NCI-H1092 (cell line): ENCODE measurements at places on chromosomes 4 and X.

GRCh38 chrX:42027367-42028000, 104.1 kb upstream of the CASK start:
- DNase-seq: no peak

DNA sequence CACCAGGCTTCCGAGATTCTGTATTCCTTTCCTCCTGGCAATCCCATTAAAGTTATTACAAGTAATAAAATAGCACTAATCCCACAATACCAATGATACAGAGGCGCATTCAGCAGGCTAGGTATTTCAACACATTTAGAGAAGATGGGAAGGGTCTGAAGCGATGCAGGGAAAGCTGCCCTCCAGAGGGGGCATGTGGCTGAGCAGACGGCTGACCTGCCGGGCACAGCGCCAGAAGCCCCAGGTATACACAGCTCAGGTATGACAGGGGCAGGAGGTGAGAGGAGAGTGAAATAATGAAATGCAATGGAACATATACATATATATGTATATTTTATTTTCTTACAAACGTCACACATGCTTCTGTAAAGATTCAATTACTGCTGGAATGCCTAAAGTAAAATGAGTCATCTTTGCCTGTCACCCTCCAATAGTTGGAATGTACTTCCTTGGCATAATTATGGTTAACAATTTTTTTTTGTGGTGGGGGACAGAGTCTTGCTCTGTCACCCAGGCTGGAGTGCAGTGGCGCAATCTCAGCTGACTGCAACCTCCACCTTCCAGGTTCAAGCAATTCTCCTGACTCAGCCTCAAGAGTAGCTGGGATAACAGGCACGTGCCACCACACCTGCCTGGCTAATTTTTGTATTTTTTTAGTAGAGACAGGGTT, 21.3 kb upstream of the CDKN2AIP start:
- DNase-seq: no peak

GRCh38 chr4:17636696-17637622, 22.5 kb downstream of the MED28 start:
- DNase-seq: peak; percentile 63

GRCh38 chrX:48683411-48683982, at the start of gene WAS:
WAS (plus strand) TSS chrX:48683799; CDS start chrX:48683854, 55 bp downstream.
- DNase-seq: no peak

- DNase-seq: no peak
Observed at GRCh38 chrX:39262641-39263040, 461.4 kb downstream of the MID1IP1 start.

DNA sequence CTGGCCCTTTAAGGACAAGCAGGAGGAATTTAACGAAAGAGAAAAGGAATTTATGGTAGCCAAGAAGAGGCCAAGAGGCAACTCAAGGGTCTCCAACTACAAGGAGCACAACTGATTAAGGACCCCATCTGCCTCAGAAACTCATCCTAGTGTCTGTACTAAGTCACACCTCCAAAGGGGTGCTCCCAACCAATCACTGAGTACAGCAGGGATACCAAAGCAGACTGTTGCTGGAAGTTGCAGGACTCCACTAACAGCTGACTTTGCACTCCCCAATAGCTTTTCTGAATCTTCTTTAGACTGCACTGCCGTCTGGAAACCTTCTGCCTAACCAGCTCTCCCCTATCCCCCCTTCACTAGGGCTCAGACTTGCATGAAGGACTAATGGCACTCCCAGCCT, 50.6 kb downstream of the ATP11C start:
- no peak for DNase-seq

DNA sequence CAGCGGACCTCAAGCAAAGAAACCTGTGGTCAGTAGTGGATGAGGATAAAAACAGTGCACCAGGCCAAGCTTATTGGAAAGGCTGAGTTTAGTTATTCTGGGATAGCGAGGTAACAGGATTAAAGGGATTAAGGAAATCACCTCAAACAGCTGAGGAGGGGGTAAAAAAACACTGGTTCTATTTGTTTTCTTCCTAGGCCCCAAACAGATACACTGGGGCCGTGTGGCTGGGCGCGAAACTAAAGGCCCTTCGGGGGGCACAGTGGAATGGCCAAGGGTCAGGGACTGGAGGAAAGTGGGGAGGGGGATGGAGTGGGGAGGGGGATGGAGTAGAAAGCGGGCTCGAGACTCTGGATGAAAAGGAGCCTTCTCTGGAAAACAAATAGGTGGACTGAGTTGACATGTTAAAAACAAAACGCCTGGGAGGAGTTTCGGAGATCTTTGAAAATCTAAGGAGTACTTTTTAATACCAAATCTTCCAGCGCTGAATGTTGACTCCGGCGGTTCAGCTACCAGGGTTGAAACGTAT, 2.9 kb downstream of the SOX3 start:
- DNase-seq: no peak

DNA sequence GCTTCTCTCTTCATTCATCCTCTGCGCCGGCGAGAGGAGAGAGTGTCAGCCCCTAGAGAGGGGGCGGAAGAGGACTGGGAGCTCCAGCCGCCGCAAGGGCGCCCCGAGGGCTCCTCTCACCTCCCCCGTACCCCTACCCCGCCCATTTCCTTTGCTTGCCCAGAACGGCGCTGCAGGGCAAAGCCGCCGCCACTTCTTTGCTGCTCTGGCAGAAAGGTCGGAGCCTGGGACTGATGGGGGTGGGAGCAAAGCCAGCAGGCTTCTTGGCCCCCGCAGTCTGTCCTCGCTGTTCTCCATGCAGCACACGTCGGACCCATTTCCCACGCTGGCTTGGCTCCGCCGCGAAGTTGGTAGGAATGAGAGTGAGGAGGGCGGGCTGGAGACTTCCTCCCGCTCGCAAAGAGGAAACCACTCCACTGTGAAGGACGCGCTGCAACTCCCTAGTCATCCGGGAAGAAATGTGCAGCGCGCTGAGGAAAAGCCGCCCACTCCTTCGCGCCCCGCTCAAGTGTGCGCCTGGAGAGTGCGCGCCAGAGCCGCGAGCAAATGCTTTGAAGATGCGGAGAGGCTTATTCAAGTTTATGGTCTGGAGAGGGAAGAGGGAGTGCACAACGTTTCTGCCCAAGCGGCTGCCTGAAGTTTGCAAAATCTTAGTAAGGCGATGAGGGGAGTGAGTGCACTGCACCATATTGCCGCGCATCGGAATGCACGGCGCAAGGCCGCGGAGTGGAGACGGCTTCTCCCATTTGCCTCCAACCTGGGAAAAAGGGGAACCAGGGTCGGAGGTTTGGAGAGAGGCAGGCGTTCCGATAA, 2.8 kb upstream of the PCDH7 start:
- no peak for DNase-seq

DNA sequence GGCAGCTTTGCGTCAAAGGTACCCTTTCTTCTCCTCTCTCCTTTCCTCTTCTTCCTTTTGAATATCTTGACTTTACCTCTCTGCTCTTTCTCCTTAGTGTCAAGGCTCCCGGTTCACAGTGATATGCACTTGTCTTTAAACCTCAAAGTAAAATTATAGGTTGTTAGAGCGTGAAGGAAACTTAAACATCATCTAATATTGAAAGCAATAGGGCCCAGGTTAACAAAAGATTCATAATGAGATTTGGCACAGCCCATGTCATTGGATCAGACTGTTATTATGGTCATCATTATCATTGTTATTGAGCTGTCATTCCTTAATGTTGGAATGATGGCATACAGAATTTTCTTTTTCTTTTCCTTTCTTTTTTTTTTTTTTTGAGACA, 32.5 kb downstream of the FTHL17 start:
- DNase-seq: no peak

DNA sequence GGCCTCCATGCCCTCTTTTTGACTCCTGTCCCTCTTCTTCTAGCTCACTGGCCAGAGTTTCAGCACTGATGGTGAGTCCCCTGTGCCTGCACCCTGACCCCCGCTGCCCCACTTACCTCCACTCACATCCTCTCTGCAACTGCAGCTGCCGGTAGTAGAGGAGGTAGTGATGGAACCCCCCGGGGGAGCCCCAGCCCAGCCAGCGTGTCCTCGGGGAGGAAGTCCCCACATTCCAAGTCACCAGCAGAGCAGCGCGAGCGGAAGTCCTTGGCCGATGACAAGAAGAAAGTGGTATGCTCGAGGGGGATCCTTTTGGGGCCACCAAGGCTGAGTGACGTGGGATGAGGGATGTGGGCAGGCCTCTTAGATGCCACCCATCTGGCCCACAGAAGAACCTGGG, 5.8 kb downstream of the ARAF start:
- DNase-seq: no peak

GRCh38 chrX:123087326-123087725, 96.8 kb upstream of the GRIA3 start:
- DNase-seq: no peak

DNA sequence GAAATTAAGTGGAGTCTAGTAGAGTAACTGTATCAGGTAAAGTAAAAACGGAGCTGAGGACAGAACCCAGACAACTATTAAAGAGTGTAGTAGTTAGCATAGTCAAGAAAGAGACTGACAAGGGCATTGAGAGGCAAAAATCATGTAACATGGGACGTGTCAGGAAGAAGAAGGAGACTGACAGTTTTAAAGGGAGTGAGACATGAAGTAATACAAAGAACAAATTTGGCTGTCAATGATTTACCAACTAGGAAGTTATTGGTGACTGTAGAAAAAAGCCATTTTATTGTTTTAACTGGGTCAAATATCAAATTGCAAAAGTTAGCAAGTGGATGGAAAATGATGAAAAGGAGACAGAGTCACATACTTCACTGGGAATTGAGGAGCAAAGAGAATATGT, 422.3 kb downstream of the MAPK10 start:
- no peak for DNase-seq

- no peak for DNase-seq
Observed at GRCh38 chr4:24764345-24764744, 31.0 kb upstream of the SOD3 start.

DNA sequence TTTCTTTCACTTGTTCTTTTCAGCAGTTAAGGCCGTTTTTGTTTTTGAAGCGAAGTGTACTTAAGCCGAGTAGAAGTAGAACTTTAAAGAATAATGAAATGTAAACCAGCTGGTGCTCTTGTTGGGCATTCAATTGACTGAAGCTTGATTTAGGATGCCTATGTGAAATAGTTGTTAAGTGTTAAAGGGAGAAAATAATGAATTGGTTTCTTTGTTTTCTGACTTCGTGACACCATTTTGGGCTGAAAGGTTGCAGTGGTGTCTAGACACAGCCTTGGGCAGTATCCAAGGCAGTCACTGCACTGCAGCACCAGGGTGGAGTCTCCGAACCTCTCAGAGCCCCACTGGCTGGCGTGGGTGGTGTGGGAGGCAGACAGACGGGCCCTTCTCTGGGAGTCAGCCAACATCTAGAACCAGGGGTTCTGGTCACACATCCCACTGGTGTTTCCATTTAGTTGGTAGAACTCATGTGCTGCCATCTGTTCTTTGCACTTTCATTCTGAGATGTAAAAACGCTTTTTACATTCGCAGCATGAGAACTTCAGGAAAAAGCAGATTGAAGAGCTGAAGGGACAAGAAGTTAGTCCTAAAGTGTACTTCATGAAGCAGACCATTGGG, 3.5 kb downstream of the UCHL1 start:
- no peak for DNase-seq

- no peak for DNase-seq
Observed at GRCh38 chr4:83889802-83890201, 353.9 kb downstream of the GPAT3 start.

DNA sequence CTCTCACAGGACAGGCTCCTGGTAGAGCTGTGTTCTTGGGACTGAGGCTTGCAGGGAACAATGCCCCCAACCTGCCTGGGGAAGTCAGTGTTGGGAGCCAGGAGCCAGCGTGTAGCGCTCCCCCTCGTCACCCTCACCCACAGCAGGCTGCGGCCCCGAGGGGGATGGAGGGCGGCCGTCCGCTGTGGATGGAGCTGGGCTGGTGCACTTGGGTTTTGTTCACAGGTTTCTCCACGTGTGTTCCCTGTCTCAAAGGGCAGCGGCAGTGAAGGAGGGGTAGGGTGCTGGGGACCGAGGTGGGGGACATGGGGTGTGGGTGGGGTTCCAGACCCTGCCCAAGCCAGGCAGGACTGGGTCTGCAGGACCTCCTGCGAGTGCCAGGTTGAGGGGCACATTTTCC, 69.1 kb downstream of the RGS12 start:
- DNase-seq: no peak

- no peak for DNase-seq
Observed at GRCh38 chr4:162392946-162393345, 229.1 kb upstream of the FSTL5 start.

GRCh38 chr4:105305019-105305836, 158.6 kb downstream of the TET2 start:
- no peak for DNase-seq

DNA sequence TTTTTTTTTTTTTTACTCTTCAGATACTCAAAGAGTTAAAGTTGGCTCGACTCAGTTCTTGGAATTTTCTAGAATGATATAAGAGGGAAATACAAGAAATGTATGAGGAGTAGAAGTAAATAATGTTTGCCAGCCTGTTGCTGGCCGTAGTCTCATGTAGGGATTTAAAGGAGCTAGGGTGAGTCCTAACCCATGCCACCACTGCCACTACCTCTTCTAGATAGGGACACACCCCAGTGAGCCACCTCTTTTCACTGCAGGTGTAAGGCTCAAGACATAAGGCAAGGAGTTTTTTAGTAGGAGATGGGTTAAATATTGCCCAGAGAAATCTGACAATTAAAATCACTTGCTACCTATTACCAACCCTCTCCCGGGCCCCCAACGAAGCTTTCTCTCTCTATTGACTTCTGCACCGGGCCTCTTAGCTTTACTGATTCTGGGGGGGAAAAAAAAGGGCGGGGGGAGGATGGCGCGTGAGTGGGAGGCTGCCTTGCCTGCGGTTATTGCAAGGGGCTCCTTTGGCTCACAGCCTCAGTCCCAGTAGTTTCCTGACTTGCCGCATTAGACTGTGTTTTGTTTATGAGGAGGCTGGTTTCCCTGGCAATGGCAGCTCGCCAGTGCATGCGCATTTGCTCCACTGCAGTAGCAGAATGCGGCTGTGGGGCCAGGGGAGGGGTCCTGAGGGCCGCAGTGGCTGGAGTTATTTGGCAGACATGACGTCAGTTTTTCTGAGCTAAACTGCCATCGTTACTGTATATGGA, 3.0 kb downstream of the LINC00632 start:
- no peak for DNase-seq

DNA sequence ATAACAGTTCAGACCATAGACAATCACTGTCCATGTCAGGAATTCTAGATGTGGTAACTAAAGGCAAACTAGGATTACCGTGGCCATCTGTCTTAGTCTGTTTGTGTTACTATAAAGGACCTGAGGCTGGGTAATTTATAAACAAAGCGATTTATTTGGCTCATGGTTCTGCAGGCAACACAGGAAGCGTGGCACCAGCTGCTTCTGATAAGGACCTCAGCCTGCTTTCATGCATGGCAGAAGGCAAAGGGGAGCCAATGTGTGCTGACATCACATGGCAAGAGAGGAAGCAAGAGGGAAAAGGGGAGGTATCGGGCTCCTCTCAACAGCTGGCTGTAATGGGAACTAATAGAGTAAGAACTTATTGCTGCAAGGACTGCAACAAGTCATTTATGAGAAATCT, 376.7 kb downstream of the GPM6A start:
- DNase-seq: peak; percentile 83

GRCh38 chr4:7949759-7950158, 10.1 kb upstream of the AFAP1 start:
- no peak for DNase-seq
